ENCODE measurements at places on chromosomes 12 and 14.

- no peak for DNase-seq
These were observed 1324.8 kb downstream of the TMEM121 start for GRCh38 chr14:106850913-106851825.

- no peak for DNase-seq
These were observed 102.3 kb upstream of the BCAT1 start for GRCh38 chr12:25051171-25051570.

DNA sequence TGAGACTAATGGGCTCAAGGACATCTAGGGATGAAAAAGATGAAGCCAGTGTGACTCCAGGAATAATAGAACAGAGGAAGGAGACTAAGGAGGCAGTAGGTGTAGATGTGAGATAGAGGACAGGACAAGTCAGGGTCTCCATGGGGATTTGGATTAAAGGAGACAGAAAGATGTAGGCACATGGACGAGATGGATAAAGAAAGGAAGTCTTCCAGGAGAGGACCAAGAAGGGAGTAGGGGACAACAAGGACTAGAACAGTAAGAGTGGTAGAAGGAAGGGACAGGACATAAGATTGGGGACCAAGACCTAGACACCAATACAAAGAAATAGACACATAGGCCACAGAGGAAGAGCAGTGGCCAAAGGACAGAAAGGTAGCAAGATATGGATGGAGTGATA, 7.1 kb upstream of the PCK2 start:
- DNase-seq = no peak

DNA sequence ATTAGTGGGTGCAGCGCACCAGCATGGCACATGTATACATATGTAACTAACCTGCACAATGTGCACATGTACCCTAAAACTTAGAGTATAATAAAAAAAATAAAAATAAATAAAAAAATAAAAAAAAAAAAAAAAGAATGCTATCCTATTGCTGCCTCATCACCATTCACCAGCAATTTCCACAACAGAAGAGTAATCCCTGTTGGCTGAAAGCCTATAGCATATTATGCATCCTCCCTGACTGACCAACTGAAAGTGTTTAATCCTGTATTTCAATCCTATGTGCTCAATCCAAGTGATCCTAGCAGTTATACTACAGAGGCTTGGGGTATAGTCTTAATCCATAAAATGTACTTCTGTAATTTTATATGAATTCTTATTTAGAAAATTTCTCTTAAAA, 18.5 kb downstream of the DICER1 start:
- no peak for DNase-seq

- no peak for DNase-seq
These were observed 5.9 kb downstream of the LAG3 start for GRCh38 chr12:6778217-6778573.

GRCh38 chr14:23299211-23299957, 3.3 kb downstream of the PPP1R3E start:
- no peak for DNase-seq

- no peak for DNase-seq
These were observed 2.1 kb upstream of the PTPN6 start for GRCh38 chr12:6948873-6949594.

- DNase-seq = no peak
These were observed 47.1 kb upstream of the OVCH1 start for GRCh38 chr12:29544428-29545101.

DNA sequence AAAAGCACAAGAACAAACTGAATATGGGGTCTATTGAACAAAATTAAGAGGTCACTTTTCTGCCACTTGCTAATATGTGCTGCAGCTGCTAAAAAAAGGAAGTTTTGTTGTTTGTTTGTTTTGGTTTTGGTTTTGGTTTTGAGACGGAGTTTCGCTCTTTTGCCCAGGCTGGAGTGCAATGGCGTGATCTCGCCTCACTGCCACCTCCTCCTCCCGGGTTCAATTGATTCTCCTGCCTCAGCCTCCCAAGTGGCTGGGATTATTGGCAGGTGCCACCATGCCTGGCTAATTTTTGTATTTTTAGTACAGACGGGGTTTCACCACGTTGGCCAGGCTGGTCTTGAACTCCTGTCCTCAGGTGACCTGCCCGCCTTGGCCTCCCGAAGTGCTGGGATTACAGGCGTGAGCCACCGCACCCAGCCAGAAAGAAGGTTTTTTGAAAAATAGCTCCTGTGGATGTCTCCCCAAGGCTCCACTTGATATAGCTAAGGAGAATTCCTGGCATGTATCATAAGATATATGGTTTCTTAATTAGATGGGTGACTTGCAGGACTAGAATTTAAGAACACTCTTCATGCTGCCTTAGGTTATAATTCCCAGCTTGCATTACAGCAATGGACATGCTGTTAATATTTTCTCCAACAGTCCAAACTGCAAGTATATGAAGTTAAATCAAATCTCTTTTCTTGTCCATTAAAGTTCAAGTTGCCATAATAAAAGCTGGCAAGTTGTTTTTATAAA, 237.6 kb upstream of the AMIGO2 start:
- DNase-seq = no peak

DNA sequence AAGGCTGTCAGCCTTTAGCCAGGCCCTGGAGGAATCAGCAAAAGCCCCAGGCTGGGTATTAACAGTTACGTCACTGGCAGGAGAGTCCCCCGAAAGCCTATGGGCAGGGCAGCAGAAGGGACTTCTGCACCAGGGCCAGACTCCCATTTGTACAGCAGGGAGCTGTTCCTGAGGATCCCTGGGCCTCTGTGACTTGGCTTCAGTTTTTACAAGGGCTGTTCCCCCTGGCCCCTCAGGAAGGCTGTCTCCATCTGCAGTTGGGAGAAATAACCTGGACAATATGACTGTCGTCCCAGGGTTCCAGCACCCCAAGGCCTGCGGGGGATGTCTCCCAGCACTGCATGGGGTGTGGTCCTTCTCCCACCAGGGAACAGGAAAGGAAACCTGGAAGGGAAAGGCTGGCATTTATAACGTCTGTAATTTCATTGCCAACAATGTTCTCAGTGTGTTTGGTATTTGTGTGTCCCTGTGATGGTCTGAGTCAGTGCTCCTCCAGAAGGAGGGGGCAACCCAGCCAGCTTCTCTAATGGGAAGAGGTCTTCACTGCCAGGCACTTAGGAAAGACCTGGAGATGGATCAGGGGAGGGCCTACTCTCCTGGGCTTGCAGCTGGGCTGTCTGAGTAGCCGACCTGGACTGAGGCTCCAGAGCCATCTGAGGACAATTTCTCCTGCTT, 42.4 kb downstream of the ERH start:
- no peak for DNase-seq

GRCh38 chr12:132543298-132544079, 53.5 kb downstream of the FBRSL1 start:
- DNase-seq = no peak

- no peak for DNase-seq
These were observed 18.8 kb downstream of the SOCS2 start for GRCh38 chr12:93591137-93591868.

DNA sequence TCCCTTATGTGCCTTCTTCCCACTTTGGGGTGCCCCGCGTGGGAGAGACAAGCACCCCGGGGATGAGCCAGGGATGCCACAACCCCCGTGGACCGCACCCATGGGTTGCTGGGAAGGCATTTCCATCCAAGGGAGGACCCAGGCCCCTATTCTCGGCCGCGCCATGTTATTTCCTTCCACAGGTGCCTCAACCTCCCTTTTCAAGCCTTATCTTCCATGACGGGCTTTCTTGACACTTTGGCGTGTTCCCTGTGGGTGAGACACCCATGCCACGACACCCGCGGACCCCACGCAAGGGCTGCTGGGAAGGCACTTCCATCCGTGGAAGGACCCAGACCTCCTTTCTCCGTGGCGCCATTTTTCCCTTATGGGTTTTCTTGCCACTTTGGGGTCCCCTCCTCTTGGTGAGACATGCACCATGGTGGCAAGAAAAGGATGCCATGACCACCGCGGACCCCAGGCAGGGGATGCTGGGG, 269.2 kb downstream of the ALG10 start:
- DNase-seq = no peak

- DNase-seq = no peak
These were observed 104.4 kb downstream of the NUAK1 start for GRCh38 chr12:106034316-106034715.

DNA sequence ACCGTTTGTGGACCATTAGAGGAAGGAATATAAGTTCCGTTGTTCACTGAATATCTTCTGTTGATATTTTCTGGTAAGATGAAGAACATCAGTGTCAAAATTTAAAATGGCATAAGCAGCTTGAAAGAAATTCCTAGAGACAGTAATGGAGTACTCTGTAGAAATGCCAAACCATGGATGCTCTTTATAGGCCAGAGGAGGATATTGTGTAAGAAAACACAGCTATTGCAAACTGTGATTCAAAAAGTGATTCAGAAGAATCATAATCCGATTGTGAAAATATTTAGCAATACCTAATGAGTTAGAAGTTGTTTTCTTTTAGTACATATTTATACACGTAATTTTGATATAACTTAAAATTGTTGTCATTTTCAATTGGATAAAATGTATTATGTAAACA, 102.8 kb downstream of the SLC16A7 start:
- DNase-seq = no peak

- no peak for DNase-seq
These were observed 11.8 kb upstream of the DERA start for GRCh38 chr12:15899282-15899870.

DNA sequence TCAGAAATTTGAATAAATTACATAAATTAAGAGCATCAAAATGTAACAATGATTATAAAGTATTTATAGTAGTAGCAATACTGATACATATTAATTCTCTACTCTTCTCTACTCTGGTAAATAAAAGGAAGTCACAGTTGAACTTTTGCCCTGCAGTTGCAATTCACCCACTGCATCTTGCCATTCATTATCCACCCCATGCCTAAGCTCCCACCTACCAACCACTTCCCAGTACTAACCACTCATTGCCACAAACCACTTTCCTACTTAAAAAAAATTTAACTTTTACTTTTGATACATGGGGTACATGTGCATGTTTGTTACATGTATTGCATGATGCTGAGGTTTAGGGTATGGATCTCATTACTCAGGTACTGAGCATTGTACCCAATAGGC, 174.0 kb downstream of the RASSF9 start:
- DNase-seq = no peak

- DNase-seq = no peak
These were observed 24.2 kb downstream of the PARPBP start for GRCh38 chr12:102144221-102144620.

DNA sequence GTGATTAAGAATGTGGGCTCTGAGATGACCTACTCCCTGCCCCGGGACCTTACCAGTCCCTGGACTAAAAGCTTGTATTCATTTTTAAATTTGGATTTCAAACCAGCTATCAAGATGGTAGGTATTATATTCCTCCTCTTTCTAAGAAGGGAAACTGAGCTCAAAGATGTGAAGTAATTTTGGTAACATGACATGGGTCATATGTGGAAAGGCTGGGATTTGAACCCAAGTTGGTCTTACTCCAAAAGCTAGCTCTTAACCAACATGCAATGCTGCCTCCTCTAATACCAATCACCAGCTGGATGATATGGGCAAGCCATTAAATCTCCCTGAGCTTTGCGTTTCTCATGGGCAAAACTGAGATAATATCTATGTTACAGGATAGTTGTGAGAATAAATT, 166.4 kb upstream of the SLC38A2 start:
- no peak for DNase-seq

- DNase-seq = no peak
These were observed 12.8 kb upstream of the PPFIBP1 start for GRCh38 chr12:27511031-27511722.

DNA sequence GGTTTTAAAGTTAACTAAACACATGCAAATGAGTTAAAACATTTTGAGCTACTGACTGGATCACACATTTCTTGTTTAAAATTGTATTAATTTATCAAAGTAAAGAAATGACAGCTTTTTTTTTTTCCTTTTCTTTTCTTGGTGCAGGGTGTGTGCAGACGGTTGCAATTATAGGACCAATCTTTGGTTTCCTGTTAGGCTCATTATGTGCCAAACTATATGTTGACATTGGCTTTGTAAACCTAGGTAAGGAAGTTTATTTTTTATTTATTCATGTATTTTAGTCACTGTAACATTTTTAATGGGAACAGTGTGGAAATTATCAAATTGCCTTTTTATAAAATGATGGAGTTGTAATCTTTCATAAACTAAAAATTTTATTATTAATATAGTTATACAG, 21.9 kb downstream of the SLCO1C1 start:
- DNase-seq = no peak

- DNase-seq = no peak
These were observed 81.0 kb downstream of the ETV6 start for GRCh38 chr12:11730299-11731041.

DNA sequence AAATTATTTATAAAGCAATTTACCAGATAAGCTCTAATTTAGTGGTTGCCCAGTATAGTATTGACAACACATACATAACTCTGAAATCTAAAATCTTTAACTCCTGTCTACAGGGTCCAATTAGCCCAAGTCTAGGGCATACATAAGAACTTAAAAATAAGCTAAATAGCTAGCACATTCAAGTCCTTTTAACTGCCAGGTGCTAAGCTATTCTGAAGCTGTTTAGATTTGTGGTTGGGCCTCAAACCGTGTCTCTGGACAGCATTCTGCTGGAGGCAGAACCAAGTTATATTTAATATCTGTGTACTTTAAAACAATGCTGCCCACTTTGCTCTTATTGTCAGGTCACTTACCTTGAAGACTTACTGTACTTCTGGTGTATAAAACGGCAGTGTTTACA, 19.0 kb downstream of the RPS6KA5 start:
- no peak for DNase-seq

DNA sequence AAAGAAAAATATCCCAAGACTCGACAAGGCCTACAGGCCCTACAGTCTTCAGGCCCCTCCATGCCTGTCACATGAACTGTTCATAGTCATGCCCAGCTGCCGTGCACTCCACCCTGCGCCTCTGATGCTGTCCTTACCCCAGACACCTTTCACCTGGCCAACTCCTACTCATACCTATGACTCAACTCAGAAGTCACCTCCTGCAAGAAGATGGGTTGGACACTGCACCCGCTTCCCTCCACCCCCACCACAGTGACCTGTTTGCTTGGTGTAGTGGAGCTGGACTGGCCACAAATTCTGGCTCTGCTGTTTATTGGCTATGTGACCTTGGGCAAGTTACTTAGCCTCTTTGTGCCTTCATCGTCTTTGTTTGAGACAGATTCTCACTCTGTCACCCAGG, 56.2 kb downstream of the PHETA1 start:
- no peak for DNase-seq

DNA sequence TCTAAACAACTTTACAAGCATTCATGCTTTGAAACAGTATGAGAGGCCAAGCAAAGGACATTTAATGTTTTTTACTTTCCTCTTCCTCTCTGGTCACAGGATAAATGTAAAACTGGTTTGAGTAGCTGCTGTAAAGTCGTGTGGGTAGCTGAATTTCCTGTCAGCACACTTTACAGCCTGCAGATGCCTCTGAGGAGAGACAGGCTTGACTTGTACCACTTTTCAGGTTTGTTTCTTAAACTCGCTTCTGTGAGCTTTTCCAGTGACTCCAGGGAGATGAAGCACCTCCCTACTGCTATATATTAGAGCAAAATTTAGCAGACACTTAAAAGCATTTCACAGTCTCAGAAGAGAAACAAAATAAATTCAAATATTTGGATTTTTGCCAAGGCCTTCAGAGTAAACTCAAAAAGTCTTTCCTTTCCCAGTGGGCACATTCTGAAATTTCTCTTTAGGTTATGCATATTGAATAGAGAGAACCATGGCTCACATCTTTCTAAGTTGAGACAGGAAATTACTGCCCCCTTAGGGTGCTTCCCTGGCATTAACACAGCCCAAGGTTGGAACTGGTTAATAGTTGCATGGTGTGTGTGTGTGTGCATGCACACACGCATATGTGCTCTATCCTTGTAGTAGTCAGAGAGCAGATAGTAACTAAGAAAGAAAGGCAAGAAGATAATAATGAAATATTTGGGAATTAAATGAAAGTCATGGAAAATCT, 557.3 kb upstream of the MIS18BP1 start:
- DNase-seq = no peak

GRCh38 chr14:61372379-61372778, 51.0 kb downstream of the PRKCH start:
- no peak for DNase-seq
